Tibial artery (tissue), 4 donors: ENCODE measurements at places on chromosomes 12 and 14.

GRCh38 chr14:102817942-102818940, 41.0 kb downstream of the TRAF3 start:
- no peak for DNase-seq

GRCh38 chr14:66281036-66281776, 205.0 kb upstream of the CCDC196 start:
- peak; percentile 86 for DNase-seq

GRCh38 chr12:111759991-111760390, 6.7 kb upstream of the ALDH2 start:
- DNase-seq, result no peak

GRCh38 chr12:6943722-6944380, at the start of the genes C12orf57 and RNU7-1:
C12orf57 (plus strand) TSS chr12:6944022; CDS start chr12:6944122, 100 bp downstream.
RNU7-1 (plus strand) TSS chr12:6943816.
- DNase-seq, result peak; percentile 75

GRCh38 chr14:101630056-101630965, 69.0 kb downstream of the DIO3 start:
- DNase-seq, result no peak

DNA sequence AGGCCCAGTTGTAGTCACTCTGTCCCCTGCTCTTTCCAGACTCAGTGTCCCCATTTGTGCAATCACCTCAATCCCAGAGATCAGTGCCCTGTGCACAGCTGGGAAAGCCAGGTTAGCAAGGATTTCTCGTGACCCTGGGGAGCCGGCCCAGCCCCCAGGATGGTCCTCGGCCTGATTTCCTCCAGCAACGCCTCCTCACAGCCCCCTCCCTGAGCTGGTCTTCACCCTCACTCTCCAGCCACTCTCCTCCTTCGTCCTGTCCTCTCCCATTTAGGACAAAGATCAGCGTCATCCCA, 194.8 kb upstream of the C14orf180 start:
- peak; percentile 15 for DNase-seq

DNA sequence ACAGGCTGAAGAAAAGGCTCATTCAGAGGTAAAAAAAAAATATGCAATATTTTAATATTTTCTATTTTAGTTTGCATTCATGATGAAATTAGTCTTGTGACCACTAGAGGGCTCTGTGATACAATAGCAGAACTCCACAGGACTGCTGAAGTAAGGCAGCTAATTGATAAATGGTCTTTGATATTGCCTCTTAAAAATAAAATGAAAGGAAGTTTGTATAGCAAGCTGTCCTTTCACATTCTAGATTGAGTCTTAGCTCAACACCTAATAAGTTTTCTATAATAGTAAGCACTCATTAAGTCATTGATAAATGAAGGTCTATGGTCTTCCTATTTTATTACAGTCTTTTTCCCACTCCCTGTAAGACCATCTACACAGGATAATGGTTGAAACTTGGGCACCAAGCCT, 315.7 kb downstream of the NAV3 start:
- no peak for DNase-seq

DNA sequence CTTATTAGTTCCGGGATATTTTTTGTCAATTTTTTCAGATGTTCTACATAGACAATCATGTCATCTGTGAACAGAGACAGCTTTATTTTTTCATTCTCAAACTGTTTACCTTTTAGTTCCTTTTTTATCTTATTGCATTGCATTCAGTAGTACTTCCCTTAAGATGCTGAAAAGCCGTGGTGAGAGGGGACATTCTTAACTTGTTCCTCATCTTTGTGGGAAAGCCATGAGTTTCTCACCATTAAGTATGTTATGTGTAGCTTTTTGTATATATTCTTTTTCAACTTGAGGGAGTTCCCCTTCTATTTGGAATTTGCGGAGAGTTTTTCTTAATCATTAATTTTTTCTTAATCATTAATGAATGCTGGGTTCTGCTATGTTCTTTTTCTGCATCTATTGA, 1727.1 kb upstream of the SEL1L start:
- no peak for DNase-seq

GRCh38 chr12:31324845-31325523, 966 bp downstream of the SINHCAF start:
- DNase-seq, result peak; percentile 44

GRCh38 chr14:30884901-30885300, 10.5 kb downstream of the COCH start:
- DNase-seq, result no peak

DNA sequence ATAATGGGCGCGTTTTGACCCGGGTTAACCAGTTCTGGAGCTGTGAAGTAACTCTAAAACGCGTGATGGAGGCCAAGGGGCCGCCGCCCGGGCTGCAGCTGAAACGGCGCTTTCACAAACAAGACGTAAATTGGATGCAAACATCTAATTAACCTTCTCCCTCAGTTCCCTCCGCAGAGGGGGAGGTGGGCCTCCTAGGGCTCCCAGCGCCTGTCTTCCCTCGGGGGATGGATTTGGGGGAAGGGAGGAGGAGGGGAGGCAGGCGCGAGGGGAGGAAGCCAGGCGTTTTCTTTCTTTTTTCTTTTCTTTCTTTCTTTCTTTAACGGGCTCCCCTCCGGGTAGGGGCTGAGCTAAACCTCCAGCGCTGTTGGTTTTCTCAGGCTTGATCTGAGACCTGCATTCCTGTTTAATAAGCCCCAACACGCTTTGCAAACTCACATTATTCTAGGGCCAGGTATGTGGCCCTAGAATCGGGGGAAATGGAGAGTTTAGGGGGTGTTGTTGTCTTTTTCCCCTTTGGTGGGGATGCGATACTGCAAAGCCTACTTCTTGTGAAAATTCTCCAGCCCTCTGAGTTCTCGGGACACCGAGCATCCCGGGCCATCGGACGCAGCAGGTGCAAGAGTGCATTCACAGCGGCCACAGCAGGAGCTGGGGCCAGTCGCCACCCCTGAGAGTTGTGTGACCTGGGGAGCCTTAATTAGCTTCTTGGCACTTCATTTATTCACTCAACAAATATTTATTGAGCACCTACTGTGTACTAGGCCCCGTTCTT, 43.6 kb upstream of the LHX5 start:
- no peak for DNase-seq

GRCh38 chr12:108381787-108382436, 42.8 kb upstream of the CMKLR1 start:
- no peak for DNase-seq

GRCh38 chr14:100302616-100303015, 3.6 kb downstream of the SLC25A29 start:
- no peak for DNase-seq

GRCh38 chr12:121224591-121224990, 14.7 kb downstream of the P2RX4 start:
- no peak for DNase-seq
